ENCODE measurements at places on chromosomes 6 and 20. TPM values are rescaled to one million over a fixed set of nuclear protein-coding genes. Genes with fewer than 3 reads are reported as not detected.

The JAG1 gene
- 21.9 TPM for total RNA-seq

The GSTA2 gene
- total RNA-seq, result not detected

The FLRT3 gene
- total RNA-seq, result 3.2 TPM

The LPA gene
- not detected for total RNA-seq

The PRPF6 gene
- 70.8 TPM for total RNA-seq

The CPNE5 gene
- total RNA-seq, result 0.42 TPM

The TMEM244 gene
- total RNA-seq, result not detected

The SEL1L2 gene
- total RNA-seq, result not detected

The FOXF2 gene
- 0.52 TPM for total RNA-seq

The C20orf204 gene
- 1.6 TPM for total RNA-seq

The ATP6V1G2 gene
- total RNA-seq, result 3.5 TPM
